ENCODE measurements at places on chromosomes 3 and 15.

- no peak for DNase-seq
These were observed 125.2 kb downstream of the ANXA2 start for GRCh38 chr15:60272623-60273022.

DNA sequence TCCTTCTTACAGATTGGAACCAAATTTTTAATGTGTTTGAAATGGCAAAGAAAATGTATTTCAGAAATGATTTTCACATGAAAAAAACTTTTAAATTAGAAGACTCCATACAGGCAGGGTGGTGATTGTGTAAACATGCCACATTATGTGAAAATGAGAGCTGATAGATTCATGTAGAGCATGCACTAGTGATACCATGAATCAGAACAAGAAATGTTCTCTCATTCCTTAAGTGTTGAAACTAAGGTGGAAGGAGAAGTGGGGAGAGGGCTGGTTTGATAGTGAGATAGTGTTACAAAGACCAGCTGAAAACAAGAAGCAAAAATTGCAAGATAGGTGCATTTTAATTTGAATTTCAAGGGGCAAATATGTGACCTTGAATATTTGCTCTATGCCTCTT is 100.3 kb downstream of the CCNL1 start:
- DNase-seq, result no peak

DNA sequence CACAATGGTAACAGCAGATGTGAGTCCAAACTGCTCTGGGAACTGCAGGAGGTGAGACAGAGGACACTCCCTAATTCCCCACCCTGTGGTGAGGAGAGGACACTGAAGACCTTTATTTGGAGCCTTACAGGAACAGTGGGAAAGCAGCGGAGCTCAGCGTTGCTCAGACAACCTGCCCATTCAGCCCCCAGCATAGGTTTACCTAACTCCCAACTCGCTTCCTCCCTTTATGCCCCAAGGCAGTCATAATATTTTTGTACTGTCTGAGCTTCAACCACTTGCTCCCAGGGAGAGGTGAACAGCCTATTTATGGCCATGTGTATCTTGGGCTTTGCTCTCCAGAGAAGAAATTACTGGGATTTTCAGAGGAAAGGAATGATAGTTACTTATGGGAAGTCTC is 34.1 kb downstream of the SHC4 start:
- no peak for DNase-seq

- DNase-seq, result peak; percentile 72
These were observed 1.9 kb downstream of the TBL1XR1 start for GRCh38 chr3:177195242-177195991.

DNA sequence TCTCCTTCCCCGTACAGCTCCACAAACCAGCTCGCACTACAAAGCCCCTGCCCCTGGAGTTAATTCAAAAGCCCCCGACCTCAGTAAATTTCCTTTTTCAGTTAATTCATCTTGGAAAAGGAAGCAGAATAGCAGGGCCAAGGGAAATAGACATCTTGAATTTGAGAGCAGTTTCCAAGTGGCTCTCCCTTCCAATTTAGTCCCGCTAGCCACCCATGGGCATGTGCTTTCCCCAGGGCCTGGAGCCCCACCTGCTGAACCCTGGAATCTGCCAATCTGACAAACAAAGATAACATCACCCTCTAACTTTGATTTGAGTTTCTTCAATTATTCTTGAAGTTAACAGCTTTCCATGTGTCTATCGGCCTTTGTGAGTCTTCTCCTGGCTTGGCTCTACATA is 31.7 kb downstream of the PRR20G start:
- no peak for DNase-seq

DNA sequence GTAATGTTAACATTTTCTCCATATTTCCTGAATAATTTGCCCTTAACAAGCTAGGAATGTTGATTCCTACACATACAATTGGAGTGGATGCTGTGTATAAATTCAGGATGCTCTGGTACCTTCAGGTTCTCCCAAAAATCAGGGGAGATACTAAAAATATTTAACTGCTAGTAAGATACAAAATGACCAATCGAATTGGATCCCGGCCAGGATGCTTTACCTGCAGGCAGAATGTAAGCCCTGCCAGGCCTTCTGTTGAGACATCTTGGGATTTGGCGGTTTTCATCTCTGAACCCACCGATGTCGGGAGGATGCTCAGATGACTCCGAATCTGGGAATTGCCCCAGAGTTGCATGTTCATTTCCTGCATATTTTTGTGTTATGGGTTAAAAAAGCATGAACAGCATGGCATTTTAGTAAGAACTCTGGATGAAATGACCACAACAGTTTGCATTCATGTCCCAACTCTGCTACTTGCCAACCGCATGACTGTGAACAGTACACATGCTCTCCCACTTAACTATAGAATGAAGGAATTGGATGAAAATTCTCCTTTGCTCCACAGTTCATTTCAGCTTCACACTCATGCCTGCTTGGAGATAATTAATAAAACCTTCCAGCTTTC is 241.4 kb upstream of the TBL1XR1 start:
- no peak for DNase-seq

DNA sequence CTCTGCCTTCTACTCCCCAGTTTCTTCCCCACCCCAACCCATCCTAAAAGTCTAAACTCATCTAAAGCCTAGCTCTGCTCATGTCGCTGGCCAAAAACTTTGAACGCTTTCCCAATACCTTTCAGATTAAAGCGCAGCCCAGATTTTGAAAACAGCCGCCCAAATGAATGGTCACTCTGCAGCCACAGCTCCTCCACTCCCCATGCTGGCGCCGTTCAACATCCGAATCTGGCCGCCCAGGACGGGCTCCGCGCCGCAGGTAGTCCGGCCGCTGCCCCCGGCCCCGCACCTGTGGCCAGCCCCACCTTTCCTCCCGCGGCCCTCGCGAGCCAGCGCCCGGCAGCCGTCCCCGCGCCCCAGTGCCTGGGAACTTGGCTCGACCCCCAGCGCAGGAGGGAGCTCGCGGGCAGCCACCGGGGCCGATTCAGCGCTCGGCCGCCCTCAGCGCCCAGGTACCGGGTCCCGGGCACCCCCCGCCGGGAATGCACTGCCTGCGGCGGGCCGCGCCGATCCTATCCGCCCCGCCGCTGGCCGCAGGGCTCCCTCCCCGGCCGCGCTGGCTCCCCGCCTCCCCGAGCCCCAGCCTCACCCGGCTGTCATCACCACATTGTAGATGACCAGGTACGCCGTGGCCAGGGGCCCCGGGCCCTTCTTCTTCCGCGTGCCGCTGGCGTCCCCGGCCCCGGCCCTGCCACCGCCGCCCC is 417 bp downstream of the HACD2 start:
- DNase-seq, result peak; percentile 70

DNA sequence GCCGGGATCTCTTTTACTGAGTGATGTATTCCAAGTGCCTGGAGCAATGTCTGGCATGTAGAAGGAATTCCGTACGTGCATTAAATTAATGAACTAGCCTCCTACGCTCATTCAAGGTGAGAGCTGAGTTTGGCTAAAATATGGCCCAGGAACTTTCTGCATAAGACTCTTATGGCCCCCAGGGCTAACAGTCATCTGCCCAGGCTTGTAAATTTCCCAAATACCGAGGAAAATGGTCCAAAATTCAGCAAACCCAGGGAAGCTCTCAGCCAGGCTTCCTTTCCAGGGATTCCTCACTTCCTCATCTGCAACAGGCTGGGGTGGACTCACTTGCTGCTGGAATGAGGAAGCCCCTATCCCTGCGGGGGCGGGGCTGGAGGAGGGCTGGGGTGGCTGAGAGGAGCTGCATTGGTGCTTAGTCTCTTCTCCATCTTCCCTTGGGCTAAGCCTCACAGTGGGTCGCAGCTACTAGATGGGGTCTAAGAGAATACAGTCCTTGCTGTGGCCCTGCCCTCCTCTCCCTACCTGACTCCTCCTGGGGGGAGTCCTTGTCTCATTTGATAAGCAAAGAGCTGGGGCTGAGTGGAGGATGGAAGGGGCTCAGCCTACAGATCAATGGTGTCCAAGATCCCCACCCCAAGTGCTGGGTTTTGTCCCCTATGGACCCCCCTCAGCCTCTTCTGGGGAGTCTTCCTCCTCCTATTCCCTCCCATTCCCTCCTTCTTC is 28.5 kb upstream of the APOD start:
- DNase-seq, result no peak

GRCh38 chr15:26394801-26395200 is 378.1 kb downstream of the GABRB3 start:
- peak; percentile 61 for DNase-seq

GRCh38 chr3:66856533-66856932 is 141.6 kb upstream of the KBTBD8 start:
- DNase-seq, result no peak

DNA sequence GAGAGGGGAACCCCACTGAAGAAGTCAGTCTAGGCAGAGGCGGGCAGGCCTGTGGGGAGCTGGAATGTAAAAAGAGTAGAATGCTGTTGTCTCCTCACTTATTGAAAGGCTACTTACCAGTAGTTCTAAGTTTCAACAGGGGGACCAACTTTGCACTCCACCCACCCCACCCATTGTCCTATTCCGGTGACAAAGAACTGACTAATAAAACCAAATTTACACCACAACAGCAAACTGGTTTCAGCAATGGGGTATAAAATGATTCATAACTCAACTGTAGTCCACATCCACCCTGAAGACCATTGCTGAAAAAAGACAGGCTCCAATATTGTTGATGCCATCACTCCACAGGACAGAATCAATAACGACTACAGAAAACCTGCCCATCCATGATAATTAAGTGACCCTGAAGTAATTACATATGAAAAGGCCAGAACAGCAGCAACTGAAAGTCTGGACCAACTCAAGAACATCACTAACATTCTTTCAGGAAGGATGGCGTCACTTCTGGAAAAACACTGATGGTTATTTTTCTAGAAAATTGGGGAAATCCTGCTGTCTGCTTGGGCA is 80.2 kb downstream of the ABI3BP start:
- no peak for DNase-seq

DNA sequence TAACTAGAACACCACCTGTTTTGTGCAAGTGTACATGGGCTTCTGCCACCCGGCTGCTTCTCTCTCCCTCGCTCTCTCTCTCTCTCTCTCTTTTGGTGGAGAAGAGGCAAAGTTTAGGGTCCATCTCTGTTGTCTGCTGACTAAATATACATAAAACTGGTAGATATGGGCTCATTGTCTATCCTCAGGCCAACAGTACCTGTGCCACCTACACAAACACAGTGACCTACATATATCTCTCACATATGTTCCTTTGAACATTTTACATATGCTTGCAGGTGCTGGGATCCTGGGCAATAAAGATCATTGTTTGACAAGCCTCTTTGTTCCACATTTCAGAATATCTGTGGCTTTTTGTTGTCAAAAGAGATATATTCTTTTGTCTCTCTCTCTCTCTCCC is 256.3 kb upstream of the KCNH8 start:
- DNase-seq, result no peak

DNA sequence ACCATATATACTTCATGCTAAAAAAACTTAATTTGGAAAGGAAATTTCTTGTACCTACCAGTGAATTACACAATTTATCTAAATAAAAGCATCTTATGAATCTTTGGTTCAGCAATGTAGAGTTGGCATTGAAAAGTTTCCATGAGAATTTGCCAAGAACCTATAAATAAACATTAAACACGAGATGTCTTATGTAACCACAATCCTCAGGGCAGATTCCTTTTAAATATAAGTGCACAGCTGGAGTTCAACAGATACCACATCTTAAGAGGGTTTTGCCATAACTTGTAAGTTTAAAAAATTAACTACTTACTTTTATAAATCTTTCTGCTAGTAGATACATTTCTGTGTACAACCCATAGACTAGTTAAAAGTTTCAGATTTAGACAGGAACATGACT is 499.3 kb upstream of the ARRDC4 start:
- no peak for DNase-seq

- no peak for DNase-seq
These were observed 247.8 kb upstream of the PEX5L start for GRCh38 chr3:180284331-180285110.

GRCh38 chr3:126971891-126972351 is 11.0 kb upstream of the PLXNA1 start:
- DNase-seq, result peak; percentile 84

- no peak for DNase-seq
These were observed 42.3 kb downstream of the NEK10 start for GRCh38 chr3:27326629-27327545.

DNA sequence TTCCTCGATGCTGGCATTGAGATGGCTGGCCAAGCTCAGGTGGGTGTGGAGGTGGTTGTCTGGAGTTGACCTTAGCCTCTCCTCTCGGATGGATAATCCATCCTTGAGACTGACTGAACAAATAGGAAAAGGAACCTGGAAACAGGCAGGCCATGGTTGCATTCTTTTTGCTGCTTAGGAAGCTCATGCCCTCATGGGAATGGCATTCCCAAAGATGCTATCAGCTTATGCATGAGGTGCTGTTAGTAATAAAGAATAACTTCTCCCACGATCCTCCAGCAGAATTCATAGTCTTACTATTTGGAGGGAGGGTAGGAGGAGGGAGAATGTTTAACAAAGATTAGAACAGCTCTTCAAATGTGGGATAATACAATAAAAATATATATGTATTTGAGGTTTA is 303.0 kb upstream of the TPM1 start:
- DNase-seq, result no peak

- no peak for DNase-seq
These were observed 438.6 kb downstream of the WDR72 start for GRCh38 chr15:53320816-53321215.

DNA sequence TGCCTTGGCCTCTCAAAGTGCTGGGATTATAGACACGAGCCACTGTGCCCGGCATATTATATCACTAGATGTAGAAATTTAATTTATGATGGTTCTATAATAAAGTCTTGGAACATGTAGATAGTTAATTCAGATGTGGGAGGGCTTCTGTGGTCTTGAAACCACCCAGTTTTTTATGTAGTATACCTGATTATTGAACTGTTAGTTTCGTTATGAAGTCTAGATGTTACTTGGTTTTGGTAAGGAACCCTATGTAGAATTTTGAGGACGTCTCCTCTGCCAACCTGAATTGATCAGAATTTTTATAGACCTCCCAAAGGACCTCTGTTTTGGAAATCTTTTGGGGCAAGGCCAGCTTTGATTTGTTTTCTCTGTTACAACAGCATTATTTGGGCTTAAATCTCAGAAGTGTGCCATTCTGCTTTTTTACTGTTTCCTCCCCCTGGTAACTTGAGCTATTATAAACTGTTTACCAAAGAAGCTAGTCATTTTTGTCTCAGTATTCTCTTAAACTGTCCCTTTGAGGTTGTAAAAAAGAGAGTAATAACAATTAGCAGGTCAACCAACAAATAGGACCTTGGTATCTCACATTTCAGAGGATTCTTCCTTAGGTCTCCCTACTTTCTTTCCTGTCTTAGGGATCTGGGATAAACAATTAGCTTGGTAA is 20.8 kb downstream of the AKAP13 start:
- DNase-seq, result no peak

- no peak for DNase-seq
These were observed 58.0 kb downstream of the EFCAB12 start for GRCh38 chr3:129370248-129370964.

GRCh38 chr3:100709842-100710260 is 557 bp downstream of the TFG start:
- DNase-seq, result peak; percentile 49

- no peak for DNase-seq
These were observed 39.3 kb upstream of the GATA2 start for GRCh38 chr3:128532012-128532983.
